Activated T-cell treated with anti-CD3 and anti-CD28 coated beads, Interleukin-2, amount 50 U/mL, for 24 hours (primary cell): ENCODE measurements at places on chromosomes 12 and 14.

DNA sequence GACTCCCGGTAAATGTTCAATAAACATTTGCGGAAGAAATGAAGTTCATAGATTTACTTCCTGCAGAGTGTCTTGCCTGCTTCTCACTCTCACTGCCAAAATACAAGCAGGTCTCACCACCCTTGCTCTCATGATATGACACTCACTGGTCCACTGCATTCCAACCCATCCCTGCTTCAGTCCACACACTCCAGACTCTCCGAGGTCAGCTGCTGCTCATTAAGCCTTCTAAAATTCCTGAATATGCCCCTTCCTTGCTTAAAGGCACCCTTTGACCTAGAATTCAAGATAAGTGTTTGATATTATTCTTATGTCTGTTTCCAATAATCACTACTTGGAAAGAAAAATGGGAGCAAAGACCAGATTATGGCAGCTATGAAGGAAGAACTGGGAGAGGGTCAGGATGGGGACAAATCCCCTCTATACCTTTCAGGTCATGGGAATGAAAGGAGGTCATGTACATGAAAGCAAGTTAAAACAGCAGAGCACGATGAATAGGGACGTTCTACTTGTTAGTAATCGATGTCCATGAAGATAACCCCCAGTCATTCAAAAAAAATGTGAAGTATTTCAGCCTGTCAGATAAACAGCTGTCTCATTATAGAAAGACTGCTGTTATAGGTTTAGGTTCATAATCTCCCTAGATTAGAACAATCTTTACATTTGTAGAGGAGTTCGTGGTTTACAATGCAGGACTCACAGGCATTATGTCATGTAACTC lies 10.5 kb upstream of the NID2 start:
- no peak for DNase-seq

DNA sequence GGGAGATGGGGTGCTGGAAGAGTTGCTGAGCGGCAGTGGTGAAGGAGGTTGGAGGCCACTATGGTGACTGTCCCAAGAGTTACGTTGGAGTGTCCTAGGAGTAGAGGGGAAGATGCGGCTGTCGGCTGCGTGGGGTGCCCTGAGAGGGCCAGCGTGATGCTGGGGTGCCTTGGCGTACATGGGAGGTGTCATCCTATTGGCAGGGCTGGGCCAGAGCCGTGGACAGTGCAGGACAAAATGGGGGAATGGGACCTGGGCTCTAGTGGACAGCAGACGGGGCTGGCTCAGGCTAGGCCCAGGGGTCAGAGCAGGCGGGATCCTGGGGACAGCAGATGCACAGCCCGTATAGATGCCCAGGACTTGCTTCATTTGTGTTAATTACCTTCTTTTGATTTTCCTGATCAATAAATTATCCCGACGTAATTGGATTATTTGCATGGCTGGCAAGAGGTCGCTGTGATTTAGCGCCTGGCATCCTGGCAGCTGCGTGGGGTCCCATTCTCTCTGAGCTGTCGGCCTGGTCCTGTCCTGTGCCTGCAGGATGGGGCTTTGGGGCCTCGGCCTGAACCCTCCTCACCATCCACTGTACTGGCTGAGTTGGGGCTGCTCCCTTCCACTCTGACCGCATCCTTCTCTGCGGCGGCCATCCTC lies 203.9 kb upstream of the C14orf180 start:
- DNase-seq, result no peak

DNA sequence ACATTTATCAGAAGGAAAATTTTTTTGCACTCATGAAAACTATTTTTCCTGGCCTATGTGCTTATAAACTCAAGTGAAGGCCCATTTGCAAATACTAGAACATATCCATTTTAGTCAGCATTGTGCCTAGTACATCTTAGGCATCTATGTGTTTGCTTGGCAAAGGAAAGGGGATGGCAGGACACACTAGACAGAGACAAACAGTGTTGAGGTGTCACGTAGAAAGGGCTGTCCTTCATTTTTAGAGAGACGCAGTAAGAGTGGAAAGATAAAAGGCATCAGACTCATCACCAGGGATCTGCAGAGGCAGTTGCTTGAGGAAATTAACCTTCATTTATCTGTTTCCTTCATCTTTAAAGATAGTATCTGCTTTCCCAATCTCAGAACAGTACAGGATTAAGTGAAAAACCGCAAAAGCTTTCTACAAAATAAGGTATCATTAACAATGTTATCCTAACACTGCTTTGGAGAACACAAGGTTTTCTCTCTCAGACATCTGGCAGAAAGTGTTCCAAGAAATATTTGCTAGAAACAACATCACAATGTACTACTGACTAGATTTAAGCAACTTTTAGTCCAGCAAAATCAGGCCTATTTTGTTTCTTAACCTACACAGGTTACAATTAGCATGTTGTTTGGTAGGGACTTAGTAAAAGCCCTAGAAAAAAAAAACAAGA lies 2.0 kb downstream of the YBX3 start:
- DNase-seq, result no peak

- no peak for DNase-seq
Observed at GRCh38 chr12:89874146-89874545, 165.5 kb upstream of the ATP2B1 start.

DNA sequence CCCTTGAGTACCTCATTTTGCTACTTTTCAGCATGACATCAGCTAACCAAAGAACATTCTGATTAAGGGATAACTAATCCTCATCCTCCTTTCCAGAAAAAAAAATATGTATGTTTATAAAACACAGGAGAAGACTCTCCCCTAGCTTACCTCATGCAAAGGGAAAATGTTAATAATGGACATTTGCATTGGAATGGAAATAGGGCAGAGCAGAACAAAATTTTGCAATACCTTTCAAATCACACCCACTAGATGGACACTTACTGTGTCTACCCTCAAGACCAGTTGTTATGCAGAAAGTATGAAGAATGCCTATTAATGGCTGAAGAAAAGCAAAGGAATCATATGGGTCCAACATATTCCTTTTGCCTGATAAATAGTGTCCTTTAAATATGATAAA lies 8.9 kb upstream of the SLCO1A2 start:
- DNase-seq, result no peak

- no peak for DNase-seq
Observed at GRCh38 chr14:58106446-58106845, 45.6 kb downstream of the ARMH4 start.

GRCh38 chr12:53625373-53625945 lies 723 bp downstream of the ATF7 start:
- no peak for DNase-seq

DNA sequence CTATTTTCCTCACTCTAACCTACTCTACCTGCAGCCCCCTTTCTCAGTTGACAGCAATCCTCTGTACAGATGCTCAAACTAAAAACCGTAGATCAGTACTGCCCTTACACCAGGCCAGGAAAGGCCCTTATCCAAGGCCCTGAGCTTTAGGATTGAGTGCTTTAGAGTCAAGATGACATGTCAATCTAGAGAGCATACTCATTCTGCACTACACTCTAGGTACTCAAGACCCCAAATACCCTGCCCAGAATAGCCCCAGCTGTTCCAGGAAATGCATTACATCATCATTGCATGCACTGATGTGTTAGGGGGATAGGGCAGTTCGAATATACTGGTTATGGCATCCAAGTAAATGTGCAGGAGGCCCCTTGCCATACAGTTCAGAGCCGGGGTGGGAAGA lies 3.5 kb upstream of the PHLDA1 start:
- DNase-seq, result no peak

- DNase-seq, result no peak
Observed at GRCh38 chr12:79250960-79251755, 386.6 kb downstream of the SYT1 start.
